Stimulated activated CD8-positive, alpha-beta memory T cell treated with anti-CD3 and anti-CD28 coated beads, Interleukin-7, amount 100 ng/mL, for 1 hour (primary cell): ENCODE measurements at places on chromosomes 16 and 17.

GRCh38 chr16:89155184-89155679 is 16.3 kb upstream of the CDH15 start:
- DNase-seq, result no peak

- no peak for DNase-seq
These were observed 28.0 kb downstream of the ZCCHC14 start for GRCh38 chr16:87464691-87465300.

GRCh38 chr16:87966685-87967185 is 15.5 kb downstream of the BANP start:
- DNase-seq, result no peak

DNA sequence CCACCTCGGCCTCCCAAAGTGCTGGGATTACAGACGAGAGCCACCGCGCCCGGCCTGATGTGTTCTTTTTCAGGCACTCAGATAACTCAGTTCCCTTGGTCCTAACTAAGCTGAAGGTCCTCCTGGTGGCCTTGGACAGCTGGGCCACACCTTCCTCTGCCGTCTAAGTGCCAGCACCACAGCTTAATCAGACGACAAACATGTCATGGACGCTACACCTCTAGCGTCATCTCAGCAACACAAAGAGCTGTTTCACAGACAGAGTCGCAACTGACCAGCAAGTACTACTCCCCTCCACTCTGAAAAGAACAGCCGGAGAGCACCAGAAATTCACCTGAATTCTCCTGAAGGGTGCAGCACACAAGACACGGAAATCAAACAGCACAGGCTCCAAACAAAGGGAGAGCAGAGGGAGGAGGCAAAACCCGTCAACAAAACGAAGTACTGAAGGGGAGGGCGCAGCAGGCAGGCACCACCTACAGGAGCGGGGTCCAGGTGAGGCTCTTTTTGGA is 4.4 kb downstream of the TRAP1 start:
- DNase-seq, result no peak

DNA sequence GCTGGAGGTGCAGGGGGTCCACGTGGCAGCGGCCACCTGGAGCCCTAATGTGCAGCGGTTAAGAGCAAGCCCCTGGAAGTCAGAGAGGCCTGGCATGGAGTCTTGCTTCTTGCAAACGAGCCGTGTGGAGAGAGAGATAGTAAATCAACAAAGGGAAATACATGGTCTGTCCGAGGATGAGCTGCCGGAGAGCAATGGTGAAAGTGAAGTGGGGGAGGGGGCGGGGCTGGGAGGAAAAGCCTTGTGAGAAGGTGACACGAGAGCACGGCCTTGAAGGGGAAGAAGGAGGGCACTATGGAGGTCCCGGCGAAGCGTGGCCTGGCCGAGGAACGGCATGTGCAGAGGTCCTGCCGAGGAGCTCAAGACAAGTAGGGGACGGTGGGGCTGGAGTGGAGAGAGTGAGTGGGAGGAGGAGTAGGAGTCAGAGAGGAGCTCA is 6.0 kb upstream of the SERPINF1 start:
- DNase-seq, result no peak

DNA sequence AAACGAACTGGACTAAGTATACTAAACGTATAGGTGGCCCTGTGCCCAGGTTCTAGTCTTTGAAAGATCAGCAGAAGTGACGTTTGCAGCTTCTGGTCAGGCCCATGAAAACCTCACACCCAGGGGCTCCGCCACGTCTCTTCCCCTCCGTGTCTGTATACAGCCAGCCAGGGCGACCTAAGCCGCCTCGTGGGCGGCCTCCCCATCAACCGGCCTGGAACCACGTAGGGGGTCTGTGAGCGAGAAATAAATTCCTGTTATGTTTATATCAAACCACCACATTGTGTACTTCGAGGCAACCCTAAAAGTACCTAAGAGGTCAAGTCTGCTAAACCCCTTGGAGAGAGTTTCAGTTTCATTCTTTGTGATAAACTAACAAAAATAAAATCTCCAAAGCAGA is 6.8 kb downstream of the TK1 start:
- DNase-seq, result no peak

DNA sequence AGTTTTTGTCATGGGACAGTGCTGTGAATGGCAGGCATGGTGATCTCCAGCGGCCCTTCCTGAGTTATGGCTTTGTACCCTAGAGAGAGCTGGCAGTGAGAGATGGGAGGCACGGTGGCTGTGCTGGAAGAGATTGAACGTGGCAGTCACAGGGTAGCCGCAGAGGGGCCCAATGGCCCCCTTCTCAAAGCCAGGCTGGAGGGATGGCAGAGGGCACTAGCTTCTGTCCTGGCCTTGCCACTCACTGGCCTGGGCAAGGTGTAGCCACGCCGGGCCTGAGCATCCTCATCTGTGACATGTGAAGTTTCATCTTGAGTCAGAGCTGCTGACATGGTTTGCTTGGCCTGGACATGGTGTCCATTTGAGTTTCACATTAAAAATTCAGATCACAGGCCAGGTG is 3.9 kb upstream of the ATP2A1 start:
- no peak for DNase-seq

- peak; percentile 2 for DNase-seq
These were observed 611.3 kb upstream of the SALL1 start for GRCh38 chr16:51762081-51762996.

GRCh38 chr16:81542609-81543570 is 98.3 kb downstream of the CMIP start:
- DNase-seq, result no peak

GRCh38 chr16:8872967-8873865 is 4.4 kb upstream of the CARHSP1 start:
- DNase-seq, result no peak

GRCh38 chr16:67537270-67537635 is 8.6 kb downstream of the RIPOR1 start:
- no peak for DNase-seq

GRCh38 chr16:5078626-5079025 is 7.0 kb downstream of the ALG1 start:
- no peak for DNase-seq

- DNase-seq, result no peak
These were observed 2.1 kb downstream of the P2RX5 start for GRCh38 chr17:3693829-3694231.

DNA sequence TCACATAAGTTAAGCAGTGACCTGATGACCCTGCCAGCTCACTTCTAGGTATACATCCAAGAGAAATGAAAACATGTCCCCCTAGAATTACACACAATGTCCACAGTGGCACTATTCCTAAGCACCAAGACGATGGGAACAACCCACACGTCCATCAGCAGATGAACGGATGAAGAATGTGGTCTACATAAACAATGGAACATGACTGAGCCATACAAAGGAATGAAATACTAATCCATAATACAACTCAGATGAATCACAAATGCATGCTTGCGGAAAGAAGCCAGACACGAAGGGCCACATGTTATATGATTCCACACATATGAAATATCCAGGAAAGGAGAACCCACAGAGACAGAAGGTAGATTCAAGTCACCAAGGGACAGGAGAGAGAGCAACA is 17.4 kb downstream of the USP22 start:
- DNase-seq, result no peak

- no peak for DNase-seq
These were observed 43.5 kb downstream of the CYB561 start for GRCh38 chr17:63402431-63403212.

DNA sequence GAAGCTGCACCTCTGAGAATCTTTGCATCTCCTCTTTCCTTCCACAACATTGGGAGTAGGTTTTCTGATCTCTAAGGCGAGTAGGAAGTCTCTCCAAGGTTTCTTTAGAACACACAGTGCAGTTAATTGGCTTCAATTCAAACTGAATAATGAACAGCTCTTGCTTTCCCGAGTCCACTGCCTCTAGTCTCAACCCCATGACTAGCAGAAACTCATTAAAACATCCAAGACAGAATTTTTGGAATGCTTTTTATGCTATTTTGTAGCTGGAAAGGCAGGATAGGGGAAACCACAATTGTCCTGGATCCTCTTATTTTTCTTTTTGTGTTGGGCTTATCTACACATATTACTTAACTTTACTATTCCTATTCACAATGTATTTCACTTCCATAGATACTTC is 206.6 kb downstream of the CDH8 start:
- no peak for DNase-seq

GRCh38 chr16:15885560-15886001 is 2.8 kb downstream of the CEP20 start:
- DNase-seq, result no peak

- DNase-seq, result no peak
These were observed 118.7 kb downstream of the MRM1 start for GRCh38 chr17:36720131-36720530.

DNA sequence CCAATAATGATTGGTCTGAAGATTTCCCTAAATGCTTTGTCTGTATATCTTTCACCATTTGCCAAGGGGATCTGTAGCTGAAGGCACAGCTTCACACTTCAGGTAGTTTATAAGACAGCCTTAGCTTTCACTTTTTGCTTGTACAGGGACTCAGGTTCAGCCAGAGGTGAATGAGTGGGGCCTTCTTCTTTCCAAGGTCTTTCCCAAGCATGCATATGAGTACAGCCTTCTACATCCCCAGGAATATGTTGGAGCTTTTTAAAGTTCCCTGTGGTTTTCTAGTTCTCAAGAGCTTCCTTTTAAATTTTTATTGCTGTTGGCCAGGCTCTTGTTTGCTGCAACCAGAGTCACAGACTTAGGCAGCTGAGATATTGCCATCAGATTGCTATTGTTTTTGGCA is 17.9 kb upstream of the SPDYE4 start:
- no peak for DNase-seq

GRCh38 chr17:68941761-68942160 is 13.4 kb downstream of the ABCA8 start:
- no peak for DNase-seq

- no peak for DNase-seq
These were observed 118.5 kb upstream of the ZNF267 start for GRCh38 chr16:31754998-31755615.

GRCh38 chr17:67718325-67718941 is 697 bp downstream of the NOL11 start:
- DNase-seq, result no peak

GRCh38 chr16:14029658-14030057 is 41.5 kb upstream of the MRTFB start:
- no peak for DNase-seq

DNA sequence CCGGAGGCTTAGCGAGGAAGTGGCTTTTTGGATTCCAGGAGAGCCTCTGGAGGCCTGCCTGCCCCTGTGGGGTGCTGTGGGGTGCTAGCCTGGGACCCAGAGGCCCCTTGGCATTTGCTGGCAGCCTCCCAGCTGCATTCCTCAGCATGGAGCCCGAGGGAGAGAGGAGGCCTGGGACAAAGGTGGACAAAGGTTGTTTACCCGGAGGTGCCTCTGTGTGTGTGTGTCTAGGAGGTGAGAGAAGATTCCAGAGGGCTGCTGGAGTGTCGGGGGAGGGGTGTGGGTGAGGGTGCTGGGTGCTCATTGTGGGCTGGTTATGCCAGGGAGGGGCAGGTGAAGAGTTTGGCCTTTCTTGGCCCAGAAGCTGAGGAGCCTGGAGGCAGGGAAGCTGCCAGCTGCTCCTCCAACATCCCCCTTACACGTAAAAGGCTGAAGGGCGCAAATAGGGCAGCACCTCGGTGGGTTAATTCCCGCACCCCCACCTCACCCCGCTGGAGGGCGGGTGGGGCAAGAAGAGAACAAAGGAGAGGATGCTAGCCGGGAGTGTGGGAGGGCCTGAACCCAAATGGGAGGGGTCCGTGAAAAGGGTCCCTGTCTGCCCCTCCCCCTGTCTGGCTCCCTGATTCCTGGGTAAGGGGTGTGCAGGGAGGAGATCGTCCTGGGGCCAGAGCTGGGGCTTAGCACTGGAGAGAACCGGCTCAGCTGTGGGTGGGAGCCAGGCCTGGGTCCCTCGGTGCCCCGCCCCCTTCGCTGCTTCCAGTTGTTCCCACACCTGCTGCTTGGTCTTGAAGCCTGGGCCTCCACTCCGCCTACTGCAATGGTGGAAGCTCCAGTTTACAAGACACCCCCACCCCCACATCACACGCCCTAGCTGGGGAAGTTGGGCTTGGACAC is 9.9 kb downstream of the HEXIM2 start:
- DNase-seq, result no peak

GRCh38 chr17:60523822-60524221 is 2.2 kb downstream of the APPBP2 start:
- no peak for DNase-seq

GRCh38 chr17:45908935-45909334 is 14.6 kb downstream of the MAPT start:
- DNase-seq, result no peak

- DNase-seq, result no peak
These were observed 2.9 kb downstream of the MARCHF10 start for GRCh38 chr17:62805234-62805633.

DNA sequence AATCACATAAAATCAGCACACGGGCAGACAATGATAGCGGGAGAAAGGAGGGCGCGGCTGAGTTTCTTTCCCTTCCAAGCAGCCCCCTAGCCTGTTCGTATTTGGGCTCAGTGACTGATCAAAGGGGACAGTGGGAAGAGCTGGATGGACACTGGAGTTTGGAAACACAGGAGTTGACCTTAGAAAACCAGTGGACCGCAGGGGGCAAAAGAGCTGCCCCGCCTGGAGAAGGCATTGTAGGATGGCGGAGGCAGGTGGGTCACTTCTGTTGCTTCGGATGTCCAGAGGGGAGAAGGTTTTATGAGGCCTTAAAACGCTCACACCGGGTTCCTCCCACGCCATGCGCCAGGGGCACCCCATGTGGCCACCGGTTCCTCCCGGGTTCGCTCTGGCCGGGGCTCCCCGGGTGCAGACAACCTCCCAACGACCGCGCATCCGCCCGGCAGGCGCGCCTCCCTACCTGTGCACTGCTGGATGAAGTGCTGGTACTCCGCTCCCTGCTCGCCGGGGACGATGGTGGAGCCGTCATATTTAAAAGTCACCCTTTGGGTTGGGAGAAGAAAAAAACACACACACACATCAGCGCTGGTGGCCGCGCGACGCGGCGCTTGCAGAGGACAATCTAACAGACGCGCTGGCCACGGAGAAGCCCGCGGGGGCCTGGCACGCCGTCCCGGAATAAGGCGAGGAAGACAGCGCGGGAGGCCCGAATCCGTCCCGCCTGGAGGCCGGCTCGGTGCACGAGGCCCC is 662 bp downstream of the COTL1 start:
- no peak for DNase-seq

DNA sequence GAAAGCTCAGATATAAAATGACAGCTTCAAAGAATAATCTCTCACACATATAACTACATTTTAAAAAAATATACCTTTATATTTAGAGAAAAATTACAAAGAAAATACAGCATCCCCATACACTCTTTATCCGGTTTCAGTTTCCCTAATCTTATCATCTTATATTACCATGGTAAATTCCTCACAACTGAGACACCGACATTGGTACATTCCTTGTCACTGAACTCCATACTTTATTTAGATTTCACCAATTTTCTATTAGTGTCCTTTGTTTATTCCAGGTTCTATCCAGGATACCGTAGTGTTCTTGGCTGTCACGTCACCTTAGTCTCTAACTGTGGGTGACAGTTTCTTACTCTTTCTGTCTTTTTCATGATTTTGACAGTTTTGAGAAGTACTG is 22.0 kb upstream of the ABCA10 start:
- no peak for DNase-seq

DNA sequence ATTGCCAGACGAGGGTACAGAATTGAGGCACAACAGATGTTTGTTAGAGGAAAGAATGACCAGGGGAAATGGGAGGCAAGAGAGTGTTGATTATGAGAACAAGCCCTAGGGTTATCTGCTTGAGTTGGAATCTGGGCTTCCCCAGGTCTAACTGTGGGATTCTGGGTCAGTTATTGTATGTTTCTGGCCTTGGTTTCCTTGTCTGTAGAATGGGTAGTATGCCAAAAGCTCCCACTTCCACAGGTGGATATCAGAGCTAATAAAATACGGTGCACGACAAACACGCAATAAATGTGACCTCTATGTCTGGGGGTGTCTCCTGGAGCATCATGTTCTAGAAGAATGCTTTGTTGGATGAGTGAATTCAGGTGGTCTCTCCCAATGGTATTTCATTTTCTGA is 517 bp downstream of the TMC5 start:
- no peak for DNase-seq
